ENCODE measurements at places on chromosomes 12 and 14.

DNA sequence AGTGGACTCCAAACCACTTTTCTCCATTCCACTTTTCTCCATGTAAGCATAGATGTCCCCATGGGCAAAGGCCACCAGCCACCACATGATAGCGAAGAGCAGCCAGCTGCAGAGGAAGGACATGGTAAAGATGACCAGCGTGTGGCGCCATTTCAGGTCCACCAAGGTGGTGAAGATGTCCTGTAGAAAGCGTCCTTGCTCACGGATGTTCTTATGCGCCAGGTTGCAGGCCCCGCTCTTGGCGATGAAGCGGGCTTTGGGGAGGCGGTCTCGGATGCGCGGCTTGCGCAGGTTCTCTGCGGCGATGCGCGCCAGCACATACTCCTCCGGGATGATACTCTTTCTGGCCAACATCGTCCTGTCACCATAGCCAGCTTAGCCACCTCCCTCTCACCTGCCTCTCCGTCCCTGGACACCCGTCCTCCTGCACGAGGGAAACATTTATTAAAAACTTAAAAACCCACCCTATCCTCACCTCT lies 1.2 kb downstream of the KCNJ8 start:
- DNase-seq: no peak

DNA sequence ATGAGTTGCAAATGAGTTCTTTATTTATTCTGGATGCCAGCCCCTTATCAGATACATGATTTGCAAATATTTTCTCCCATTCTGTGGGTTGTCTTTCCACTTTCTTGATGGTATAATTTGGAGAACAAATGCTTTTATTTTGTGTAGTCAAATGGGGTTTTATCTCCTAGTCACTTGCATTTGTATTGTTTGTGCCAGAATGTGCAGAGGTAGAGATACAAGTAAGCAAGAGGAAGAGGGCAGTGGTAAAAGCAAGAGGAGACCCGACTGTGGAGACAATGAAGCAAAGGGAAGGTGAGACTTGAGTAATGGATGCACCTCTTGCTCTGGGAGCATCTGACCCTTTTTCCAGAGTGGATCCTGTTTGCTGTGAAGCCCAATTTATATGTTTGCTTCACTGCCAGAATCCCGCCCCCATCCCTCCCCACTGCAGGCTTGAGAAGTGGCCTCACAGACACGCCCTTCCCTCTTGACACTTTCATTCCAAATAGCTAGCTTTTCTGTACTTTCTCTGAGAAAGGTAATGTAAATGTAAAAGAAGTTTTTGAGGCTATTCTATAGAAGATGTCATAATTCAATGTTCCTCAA lies 786 bp upstream of the PFKM start:
- no peak for DNase-seq

DNA sequence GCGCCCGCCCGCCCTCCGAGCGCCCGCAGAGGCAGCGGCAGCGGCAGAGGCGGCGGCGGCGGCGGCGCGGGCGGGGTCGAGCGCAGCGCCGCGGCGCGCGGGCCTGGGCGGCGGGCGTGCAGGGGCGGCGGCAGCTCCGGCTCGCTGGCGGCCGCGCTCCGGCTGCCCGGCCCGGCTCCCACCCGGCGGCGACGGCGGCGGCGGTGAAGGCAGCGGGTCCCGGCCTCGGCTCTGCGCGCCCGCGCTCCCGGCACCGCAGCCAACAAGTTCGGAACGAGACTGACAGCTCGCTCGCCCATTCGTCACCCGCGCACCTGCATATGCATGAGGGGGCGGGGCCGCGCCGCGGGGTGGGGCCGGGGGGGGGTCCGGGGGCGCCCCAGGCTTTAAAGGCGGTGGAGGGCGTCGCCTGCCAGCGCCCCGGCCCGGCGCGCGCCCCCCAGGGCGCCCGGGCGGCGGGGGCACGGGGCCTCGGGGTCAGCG lies at the start of gene JAG2:
TSS of gene JAG2 (minus strand) at position 281 of the 483 bp plus-strand sequence. CDS start 356 bp downstream, outside the sequence.
- DNase-seq: no peak

GRCh38 chr14:65565948-65566347 lies 153.4 kb downstream of the FUT8 start:
- DNase-seq: no peak

- no peak for DNase-seq
Measured at GRCh38 chr12:112928978-112929377, 9.3 kb upstream of the OAS3 start.

Measured in NK-92 treated with Interleukin-12 subunit alpha and Interleukin-12 subunit beta, amount 100 ng/mL, for 24 hours (cell line).